Stimulated activated CD4-positive, alpha-beta T cell treated with anti-CD3 and anti-CD28 coated beads, Interleukin-4, amount 100 ng/mL, for 1 hour (primary cell): ENCODE measurements at places on chromosomes 12 and 14.

- no peak for DNase-seq
These were observed 62.3 kb upstream of the RFLNA start for GRCh38 chr12:124232654-124232987.

GRCh38 chr12:89176676-89177075 is 175.6 kb downstream of the DUSP6 start:
- DNase-seq = no peak

DNA sequence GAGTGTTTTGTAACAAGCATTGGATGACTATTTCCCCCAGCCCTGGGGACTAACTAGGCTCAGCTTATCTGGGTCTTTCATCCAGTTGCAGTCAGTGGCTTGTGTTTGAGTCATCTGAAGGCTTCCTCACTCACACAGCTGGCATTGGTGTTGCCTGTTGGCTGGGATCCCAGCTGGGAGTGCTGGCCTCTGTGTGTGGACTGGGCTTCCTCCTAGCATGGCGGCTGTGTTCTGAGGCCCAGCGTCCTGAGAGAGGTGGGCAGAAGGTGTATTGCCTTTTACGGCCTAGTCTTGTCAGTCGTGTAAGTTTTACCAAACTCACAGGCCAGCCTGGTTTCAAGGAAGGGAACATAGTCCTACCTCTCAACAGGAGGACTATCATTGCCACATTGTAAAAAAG is 28.3 kb upstream of the PPP2R5C start:
- DNase-seq = no peak

GRCh38 chr12:116138781-116139180 is 138.7 kb downstream of the MED13L start:
- no peak for DNase-seq

- DNase-seq = peak; percentile 16
These were observed 179.0 kb downstream of the SLC15A4 start for GRCh38 chr12:128644664-128645296.

GRCh38 chr14:34111953-34112352 is 161.1 kb upstream of the EGLN3 start:
- no peak for DNase-seq

GRCh38 chr12:90327793-90328743 is 619.4 kb upstream of the ATP2B1 start:
- DNase-seq = no peak
